ENCODE measurements at places on chromosomes 12 and 14.
A peak's percentile ranks its signal among the peaks of the same experiment; 100 is the strongest.

DNA sequence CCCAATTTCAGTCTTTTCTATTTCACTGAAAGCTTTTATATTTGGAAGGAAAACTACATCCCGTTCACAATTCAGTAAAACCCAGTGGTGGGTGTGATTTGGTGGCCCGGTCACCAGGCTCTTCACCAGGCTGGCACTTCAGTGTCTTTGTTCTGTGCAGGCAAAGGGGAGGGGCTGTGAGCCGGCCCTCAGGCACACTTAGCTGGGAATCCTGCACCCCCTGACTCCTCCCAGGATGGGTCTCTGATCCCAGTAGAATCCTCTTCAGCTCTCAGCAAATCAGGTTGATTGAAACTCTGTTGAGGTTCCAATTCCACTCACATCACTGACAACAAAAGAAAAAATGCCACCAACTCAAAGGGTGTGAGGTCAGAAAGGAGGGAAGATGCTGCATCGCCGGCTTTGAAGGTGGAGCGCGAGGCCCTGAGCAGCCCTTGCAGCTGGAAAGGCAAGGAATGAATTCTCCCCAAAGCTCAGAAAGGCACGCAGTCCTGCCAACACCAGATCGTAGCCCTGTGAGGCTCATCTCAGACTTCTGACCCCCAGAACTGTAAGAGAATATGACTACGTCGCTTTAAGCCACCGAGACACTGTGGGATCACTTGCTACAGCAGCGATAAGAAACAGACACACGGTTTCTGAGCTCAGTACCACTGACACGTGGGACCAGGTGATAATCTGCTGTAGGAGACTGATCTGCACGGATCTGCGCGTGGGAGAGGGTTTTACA is 166.6 kb downstream of the PIWIL1 start:
- no peak for DNase-seq

GRCh38 chr12:55652352-55652751 is 15.7 kb downstream of the OR10P1 start:
- no peak for DNase-seq

GRCh38 chr12:27493260-27493940 is 30.6 kb upstream of the PPFIBP1 start:
- no peak for DNase-seq

- DNase-seq = no peak
These were observed 4.2 kb upstream of the SPIC start for GRCh38 chr12:101470939-101471338.

GRCh38 chr14:104560586-104560945 is 19.0 kb upstream of the C14orf180 start:
- no peak for DNase-seq

- no peak for DNase-seq
These were observed 28.5 kb upstream of the CISTR start for GRCh38 chr12:53780323-53780722.

GRCh38 chr14:20143911-20144310 is 5.3 kb downstream of the OR4N5 start:
- no peak for DNase-seq

- no peak for DNase-seq
These were observed 166.5 kb upstream of the RASSF8 start for GRCh38 chr12:25792031-25792430.

DNA sequence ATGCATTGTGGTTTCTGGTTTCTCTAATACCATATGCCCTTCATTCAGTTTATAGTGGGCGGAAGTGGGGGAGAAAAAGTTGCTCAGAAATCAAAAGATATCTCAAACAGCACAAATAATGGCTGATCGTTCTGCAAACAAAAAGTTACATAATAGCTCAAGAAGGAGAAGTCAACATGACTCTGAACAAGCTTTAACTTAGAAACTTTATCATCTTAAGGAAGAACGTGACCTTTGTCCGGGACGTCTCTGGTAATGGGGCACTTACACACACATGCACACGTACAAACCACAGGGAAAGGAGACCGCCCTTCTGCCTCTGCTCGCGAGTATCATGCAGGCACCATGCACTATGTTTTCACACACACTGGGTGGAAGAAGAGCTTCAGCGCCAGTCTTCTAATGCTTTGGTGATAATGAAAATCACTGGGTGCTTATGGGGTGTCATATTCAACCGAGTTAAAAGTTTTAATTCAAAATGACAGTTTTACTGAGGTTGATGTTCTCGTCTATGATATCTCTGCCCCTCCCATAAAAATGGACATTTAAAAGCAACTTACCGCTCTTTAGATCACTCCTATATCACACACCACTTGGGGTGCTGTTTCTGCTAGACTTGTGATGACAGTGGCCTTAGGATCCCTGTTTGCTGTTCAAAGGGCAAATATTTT is 4.7 kb downstream of the FOS start:
- no peak for DNase-seq

DNA sequence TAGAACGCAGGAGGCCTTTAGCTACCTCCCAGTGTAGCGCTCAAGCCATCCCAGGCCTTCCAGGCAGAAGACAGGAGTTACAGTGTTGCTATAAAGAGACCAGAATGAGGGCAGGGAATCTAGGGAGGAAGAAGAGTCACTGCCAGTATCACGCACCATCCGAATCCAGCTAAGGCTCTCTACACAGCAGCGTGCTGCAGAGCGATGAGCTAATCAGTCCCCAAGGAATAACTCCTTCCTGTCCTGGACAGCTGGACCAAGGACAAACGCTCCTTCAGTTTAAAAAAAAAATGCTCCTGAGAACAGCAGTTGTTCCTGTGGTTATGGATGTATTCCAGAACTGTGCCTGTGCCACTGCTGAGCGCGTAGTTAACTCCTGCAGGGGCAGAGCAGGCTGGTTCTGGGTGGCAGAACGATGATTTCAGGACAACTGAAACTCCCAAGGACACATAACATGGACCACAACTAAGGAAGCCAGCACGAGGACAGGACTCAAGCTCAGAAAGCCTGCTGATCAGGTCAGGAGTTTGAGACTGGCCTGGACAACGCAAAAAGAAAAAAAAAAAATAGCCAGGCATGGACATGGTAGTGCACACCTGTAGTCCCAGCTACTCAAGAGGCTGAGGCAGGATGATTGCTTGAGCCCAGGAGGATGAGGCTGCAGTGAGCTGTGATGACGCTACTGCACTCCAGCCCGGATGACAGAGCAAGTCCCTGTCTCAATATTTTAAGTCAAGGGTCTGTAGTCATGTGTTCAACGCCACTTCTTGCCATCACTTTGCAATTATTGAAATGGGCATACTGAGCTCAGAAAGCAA is 2.6 kb downstream of the IFFO1 start:
- no peak for DNase-seq

GRCh38 chr12:12482150-12482761 is 80.4 kb downstream of the DUSP16 start:
- no peak for DNase-seq

GRCh38 chr14:23172096-23172495 is 11.4 kb downstream of the SLC7A8 start:
- DNase-seq = no peak

DNA sequence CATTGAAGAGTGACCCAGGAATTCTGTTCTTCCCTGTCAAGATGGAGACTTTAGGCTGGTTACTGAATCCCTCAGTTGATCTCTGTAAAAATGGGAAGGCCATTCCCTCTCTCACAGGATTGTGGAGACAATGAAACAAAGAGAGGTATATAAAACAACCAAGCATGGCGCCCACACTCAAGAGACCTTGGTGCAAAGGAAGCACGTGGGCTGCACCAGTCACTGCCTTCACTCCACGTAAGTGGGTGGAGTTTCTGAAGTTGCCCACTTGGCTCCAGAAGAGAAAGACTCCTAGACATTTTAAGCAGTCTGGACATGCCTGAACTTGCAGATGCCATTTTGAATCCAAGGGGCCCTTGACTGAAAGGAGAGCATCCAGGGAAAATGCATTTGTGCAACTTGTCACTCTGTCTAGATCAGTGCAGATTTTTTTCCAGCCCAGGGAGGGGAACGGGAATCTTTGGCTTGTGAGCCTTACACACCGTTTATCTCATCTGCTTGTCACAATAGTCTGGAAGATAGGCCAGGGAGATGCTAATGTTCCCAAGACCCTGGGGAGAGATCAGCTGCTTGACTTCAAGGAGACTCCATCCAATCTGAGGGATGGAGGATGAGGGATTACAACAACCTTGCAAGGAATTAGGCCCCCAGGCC is 96.9 kb upstream of the TBX3 start:
- DNase-seq = no peak

GRCh38 chr14:91464615-91465205 is 45.4 kb downstream of the PPP4R3A start:
- no peak for DNase-seq

DNA sequence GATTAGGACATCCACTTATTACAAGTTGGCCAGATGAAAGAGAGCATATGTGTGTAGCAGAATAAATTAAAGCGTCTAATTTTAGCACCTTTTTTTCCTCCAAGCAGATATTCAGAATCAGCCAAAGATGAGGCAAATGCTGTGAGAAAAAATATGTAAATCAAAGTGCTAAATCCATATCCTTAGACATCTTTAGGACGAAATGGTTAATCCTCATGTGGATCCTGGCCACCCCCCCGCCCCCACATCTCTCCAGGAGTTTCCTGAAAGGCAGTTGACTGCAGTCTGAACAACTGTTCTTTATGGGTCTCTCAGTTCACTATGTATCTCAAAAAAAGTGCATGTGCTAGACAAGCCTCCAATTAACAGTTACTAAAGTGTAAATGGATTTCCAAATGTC is 1768.1 kb upstream of the SEL1L start:
- no peak for DNase-seq

- no peak for DNase-seq
These were observed 100.5 kb downstream of the SLC38A4 start for GRCh38 chr12:46725332-46725731.

- peak; percentile 62 for DNase-seq
These were observed 8.8 kb upstream of the SH2B3 start for GRCh38 chr12:111396726-111397445.

- DNase-seq = no peak
These were observed 9.2 kb downstream of the SERPINA4 start for GRCh38 chr14:94570440-94570839.

GRCh38 chr14:59439256-59439965 is 25.8 kb downstream of the GPR135 start:
- no peak for DNase-seq

DNA sequence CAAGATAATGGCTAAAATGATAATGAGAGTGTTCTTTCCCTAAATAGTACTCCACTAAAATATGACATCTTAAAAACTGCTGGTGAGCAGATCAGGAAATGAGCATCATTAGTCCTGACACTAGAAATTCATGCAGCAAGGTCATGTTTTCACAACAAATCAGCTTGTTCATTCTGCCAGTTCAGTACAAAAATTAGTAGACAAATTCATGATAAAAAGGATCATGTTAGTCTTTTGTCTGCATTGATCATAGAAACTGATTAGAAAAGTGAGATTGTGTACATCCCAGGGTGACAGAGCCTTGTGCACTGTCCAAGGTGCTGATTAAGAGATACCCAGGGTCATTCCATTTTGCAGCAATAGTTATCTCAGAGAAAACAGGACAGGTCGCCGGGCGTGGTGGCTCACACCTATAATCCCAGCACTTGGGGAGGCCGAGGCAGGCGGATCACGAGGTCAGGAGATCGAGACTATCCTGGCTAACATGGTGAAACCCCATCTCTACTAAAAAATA is 163.6 kb downstream of the RIMBP2 start:
- no peak for DNase-seq

DNA sequence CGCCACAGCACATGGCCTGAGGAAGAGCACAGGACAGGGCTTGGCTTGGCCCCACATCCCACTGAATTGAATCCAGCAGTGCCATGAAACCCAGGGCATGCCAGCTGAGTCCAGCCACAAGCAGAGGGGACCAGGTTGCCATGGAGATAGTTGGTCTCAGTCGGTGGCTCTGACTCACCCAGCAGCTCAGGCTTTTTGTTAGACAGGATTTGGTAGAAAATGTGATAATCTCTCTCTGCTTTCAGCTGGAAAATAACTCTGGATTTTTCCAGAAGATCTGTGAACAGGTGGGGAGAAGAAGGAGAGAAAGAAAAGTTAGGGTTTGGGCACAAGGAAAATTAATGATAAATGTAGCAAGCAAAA is 4.8 kb downstream of the MYH7 start:
- DNase-seq = no peak

DNA sequence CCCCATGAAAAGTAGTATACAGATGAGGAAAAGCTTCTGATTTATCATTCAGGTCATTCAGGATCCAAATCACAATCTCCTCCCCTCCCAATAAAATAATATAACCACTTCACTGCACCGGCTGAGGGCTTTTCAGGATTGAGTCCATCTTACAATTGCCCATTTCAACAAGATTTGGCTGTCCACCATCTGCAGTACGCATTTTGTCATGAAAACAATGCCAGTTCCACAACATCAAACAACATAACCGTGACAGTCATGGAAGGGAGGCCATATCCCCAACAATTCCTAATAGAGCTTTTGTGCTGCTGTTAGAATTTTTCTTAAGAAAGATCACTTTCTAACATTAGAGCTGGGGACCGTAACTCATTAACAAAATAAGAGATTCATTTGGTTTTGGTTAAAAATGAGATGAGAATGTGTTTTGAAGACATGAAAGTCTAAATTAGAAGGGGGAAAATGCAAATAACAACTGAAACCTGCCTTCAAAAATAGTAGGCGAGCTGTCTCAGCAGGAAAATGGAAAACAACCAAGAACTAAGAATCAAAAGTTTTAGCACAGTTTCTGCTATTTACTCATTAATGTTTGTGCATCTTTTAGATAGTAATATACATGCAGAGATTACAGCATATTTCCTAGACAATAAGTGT is 38.3 kb upstream of the TMTC2 start:
- DNase-seq = no peak

- DNase-seq = no peak
These were observed 4.5 kb downstream of the CYP46A1 start for GRCh38 chr14:99688629-99689028.

- DNase-seq = no peak
These were observed 250.0 kb downstream of the PHLDA1 start for GRCh38 chr12:75781532-75782046.

DNA sequence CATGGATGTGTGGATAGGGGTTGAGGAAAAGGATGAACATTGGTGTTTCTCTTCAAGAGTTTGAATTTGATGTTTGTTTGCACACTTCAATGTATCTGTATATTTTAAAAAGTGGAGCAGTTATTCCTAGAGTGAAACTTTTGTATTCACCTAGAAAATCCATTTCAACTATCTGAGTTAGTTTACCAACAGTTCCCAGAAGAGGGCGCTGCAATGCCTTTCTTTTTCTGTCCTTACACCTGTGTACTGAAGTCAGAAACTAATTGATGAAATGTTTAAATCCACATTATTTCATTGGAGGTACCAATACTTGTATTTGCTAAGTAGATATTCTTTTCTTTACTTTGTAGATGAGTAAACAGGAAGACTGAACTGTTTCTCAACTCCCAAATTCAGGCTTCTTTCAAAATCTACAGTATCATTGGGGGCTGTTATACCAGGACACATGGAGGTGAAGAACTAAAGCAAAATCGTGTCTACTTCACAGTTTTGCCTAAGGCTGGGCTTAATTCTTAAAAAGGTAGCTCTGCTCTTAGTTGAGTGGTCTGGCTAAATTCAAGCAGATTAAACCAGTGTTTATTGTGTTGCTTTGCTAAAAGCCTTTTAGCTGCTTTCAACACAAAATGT is 26.6 kb upstream of the KLRB1 start:
- DNase-seq = peak; percentile 63

All from activated CD8-positive, alpha-beta memory T cell treated with anti-CD3 and anti-CD28 coated beads for 1 hour (primary cell).